ENCODE measurements at places on chromosomes 3 and 15.

GRCh38 chr3:46703013-46703520 is 1.9 kb downstream of the TMIE start:
- no peak for DNase-seq

DNA sequence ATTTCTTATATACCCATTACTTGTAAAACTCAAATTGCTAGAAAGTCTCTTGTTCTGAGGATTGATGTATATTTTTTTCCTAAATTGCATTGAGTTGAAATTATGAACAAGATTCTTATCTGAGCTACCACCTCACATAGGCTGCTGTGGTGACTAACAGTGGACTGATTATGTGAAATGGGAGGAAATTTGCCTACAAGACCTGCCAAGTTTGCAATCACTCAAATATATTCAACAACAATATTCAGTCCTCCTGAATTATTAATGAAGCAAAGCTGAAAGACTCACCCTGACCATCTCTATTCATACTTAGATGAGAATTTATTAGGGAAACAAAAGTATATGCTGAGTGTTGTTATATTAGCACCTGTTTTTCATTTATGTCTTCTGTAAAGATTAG is 412.6 kb upstream of the SEMA6D start:
- DNase-seq: no peak

- no peak for DNase-seq
Observed at GRCh38 chr3:172616031-172616461, 92.8 kb upstream of the TNFSF10 start.

- no peak for DNase-seq
Observed at GRCh38 chr3:31793821-31794220, 187.2 kb downstream of the OSBPL10 start.

DNA sequence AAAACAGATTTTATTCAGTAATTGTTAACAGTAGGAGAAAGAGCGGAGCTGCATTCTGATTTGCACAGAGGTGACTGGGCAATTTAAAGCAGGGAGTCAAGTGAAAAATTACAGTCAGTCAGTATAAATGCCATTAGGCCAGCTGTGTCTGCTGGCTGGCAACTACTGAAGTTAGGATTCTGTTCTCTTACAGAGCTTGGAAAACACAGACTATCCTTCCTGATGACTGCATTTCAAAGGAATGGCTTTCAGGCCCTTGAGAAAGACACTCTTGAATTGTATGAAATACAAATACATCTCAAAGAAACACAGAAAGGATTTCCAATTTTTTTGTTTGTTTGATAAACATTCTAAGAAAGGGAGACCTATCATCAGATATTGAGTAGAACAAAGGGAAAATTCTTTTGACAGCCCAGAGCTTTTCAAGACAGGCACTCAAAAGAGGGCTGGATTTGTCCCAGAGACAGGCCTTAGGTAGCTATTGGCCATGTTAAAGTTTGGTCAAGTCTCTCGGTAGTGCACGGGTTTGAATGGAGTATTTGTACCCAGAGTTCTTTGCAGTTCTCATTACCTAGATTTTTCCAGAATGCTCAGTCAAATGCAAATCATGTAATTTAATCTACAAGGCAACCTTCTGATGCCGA is 551.2 kb upstream of the CCDC54 start:
- DNase-seq: no peak

GRCh38 chr15:69661871-69662644 is 209.4 kb downstream of the RPLP1 start:
- no peak for DNase-seq

DNA sequence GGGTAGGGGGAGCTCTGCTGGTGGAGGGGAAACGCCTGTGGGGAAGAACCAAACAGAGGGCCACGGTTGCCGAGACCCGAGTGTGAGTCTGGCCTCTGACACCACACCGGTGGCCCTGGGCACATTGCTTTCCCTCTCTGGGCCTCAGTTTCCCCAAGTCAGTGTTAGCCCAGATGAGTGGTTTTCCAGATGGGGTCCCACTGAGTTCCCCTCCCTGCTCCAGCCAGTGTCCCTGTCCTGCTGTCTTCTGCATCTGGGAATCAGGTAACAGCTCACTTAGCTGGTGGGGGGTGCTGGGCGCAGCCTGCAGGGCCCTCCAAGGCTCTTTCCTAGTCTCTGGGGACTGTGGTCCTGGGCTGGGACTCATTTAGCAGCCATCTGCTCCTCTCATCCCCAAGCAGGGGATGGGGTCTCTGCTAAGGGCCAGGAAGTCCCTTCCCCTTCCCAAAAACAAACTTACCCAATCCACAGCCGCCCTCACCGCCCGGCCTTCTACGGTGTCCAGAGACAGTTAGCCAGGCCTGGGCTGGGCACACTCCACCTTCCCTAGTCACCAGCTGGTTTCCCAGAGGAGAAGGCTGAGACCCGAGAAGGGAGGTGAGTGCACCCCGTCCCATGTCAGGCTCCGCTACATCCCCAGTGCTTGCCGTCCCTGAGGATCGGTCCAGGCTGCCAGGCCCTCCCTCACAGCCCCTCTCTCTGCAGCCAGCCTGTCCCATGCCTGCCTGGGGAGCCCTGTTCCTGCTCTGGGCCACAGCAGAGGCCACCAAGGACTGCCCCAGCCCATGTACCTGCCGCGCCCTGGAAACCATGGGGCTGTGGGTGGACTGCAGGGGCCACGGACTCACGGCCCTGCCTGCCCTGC is 676 bp downstream of the GP9 start:
- DNase-seq: no peak

DNA sequence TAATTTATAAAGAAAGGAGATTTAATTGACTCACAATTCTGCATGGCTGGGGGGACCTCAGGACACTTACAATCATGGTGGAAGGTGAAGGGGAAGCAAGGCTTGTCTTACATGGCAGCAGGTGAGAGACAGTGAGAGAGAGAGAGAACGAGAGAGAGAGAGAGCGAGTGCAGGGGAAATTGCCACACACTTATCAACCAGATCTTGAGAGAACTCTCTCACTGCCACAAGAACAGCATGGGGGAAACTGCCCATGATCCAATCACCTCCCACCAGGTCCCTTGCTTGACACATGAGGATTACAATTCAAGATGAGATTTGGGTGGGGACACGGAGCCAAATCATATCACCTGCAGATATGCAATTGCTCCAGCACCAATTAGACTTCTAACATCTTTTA is 7.1 kb upstream of the RPL39L start:
- DNase-seq: no peak

DNA sequence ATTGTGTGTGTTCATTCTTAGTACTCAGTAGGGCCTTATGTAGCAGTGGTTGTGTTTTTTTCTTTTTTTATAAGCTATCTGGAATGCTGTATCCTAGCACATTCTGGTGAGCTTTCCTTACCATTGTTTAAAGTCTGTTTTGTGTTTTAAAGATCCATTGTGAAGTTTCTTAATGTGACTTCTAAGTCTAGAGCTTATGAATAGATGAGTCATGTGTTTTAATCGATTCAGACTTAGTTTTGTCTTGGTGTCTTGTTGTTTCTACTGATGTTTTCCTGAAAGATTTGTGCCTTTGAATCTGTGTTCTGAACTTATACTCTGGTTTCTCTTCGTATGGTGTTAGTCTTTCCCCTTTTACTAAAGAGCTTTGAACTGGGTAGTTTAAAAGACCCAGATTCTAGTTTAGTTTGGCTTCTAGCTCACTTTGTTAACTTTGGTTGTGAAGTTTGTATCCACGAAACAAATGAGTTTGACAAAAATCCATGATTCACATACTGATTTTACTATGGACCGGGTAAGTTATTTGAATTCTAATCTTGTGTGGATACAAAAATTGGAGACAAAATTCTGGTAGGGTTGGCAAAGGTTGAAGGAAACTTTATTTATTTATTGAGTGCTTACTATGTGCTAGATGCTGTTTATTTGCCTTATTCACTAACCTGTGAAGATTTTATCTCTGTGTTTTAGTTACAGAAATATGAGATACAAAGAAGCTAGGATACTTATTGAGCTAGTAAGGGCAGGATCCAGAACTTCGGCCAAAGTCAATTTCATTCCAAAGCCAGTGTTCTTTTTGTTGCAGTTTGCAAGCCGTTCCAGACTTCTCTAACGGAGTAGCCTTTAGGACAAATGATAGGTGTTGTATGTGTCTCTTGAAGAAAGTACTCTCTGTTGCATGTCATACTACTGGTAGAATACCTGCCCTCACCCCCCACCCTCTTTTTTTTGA is 24.8 kb downstream of the AKAP13 start:
- DNase-seq: no peak

DNA sequence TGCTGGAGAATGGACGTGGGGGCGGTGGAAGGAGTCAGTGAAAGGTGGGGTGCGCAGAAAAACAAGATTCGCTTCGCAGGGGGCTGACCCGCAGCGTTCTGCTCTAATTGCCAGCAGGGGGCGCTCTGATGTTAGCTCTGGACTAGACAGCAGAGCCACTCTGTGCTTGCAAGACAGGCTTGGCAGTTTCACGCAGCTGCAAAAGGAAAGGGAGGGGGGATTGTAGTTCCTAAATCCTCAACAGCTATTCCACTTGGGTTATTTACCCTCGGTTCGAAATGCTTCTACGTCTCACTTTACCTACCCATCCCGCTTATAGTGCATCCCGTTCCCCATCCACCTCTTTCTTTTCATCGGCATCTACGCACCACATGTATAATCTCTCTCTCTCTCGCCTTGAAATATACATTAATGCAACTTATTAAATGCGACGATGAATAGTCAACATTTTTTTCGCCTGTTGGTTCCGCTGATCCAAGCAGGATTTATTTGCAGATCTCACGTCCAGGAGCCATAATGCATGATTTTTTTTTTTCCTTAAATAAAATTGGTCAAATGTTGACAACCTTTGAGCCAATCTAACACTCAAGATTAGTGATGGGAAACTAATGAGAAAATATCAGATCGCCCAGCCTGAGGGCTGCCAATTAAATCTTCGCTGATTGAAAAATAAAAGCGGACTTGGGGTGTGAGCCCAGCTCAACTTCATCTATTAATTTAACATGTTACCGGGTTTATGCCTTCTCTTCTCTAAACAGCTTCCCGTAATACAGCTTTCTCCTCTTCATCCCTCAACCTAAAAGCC is 216.4 kb downstream of the MEIS2 start:
- peak; percentile 32 for DNase-seq

DNA sequence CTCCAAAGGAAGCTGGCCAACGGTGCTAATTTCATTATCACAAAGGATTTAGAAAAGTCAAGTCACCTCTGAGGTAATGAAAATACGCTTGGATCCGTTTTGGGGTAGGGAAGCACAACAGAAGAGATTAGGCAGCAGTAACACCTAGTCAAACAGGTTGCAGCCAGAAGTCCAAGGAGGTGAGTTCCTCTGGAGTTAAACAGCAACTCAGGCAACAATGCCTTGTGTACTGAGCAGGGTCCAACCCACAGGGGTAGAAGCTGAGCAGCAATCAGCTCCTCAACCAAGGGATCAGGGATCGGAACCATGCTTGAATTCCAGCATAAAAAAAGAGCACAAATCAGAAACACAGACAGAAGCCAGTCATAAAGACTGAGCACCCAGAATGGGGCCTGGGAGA is 88.1 kb upstream of the SPRED1 start:
- DNase-seq: no peak

GRCh38 chr15:56272454-56272853 is 28.8 kb upstream of the RFX7 start:
- no peak for DNase-seq

DNA sequence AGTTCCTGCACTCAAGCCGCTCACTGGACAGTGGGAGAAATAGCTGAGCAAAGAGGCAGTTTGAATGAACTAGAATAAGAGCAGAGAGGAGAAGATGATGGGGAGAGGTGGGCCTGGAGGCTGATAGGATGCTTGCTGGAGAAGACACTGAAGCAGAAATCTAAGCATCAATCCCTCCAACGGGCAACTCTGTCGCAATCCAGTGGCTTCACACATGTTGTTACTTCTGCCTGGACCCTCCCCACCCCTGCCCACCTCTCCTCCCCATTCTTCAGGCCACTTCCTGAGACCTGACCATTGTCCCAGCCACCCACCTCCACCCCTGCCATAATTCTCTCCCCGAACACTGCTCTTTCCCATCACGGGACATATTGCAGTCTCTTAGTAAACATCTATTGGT is 76.0 kb downstream of the SRGAP3 start:
- DNase-seq: no peak

DNA sequence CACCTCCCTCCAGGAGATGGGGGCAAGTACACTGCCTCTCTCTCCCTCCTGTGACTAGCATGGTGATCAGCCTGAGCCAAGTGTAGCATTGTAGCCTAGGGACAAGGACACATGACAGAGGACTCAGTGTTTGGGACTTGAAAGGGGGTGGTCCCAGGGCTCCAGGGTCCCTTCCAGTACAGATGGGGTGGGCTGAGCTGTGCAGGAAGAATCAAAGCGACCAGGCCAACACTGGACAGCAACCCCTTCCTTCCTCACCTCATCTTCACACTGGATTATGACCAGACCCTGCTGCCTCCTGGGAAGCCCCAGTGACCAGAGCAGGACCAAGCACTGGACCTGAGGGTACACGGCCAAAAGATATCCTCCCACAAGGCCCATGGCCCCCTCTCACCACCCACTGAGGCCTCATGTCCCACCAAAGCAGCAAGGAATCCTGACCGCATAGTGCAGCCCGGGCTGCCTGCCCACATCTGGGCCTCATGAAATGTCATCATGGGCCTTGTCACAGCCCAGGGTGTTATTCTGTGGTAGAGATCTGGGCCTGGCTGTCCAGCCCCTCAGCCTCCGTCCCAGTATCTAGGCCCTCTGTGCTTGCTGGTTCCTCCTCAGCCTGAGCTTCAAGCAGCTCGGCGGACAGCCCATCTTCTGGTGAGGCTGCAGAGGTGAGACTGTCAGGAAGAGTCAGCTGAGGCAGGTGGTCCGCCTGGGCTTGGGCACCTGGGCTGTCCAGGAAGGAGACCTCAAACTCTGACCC is 9.5 kb downstream of the GORASP1 start:
- no peak for DNase-seq

DNA sequence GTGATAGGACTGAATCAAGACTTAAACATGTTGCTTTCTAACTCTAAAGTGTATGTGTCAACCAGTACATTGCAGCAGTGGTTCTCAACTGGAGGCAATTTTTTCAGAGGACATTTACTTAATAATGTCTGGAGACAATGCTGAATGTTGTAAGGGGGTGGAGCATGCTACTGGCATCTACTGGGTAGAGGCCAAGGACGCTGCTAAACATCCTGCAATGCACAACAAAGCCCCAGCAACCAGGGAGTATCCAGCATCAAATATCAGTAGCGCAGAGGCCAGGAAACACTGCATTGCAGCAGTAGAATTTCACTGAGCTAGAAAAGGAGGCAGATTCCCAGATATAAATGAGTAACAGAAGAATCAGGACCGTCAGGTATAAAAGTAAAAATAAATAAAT is 79.8 kb upstream of the GRM7 start:
- no peak for DNase-seq
